Heart left ventricle (tissue), 16 donors: ENCODE measurements at places on chromosomes 12 and 14. TPM values are rescaled to one million over a fixed set of nuclear protein-coding genes. Genes with fewer than 3 reads are reported as not detected.
A peak's percentile ranks its signal among the peaks of the same experiment; 100 is the strongest.

The OR6C2 gene
- total RNA-seq: not detected

DNA sequence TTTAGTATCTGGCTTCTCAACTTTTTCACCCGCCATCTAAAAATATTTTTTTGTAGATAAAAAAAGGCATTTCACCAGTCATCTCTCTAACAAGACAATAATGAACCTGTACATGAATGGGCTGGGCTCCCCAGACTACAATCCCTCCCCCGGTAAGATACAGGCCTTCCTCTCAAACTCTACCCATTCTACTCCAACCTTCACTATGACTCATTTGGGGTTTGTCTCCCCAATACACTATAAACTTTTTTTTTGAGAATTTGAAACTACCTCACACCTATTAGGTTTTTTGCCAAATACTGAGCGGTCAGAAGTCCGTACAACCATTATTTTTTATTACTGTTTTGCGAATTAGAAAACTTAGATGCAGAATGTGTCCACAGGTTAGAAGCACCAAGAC is 784 bp downstream of the RPL6 start:
- DNase-seq: no peak

- no peak for DNase-seq
Observed at GRCh38 chr12:68224613-68225285, 861 bp downstream of the IL26 start.

The WSCD2 gene
- total RNA-seq: 0.27 TPM

DNA sequence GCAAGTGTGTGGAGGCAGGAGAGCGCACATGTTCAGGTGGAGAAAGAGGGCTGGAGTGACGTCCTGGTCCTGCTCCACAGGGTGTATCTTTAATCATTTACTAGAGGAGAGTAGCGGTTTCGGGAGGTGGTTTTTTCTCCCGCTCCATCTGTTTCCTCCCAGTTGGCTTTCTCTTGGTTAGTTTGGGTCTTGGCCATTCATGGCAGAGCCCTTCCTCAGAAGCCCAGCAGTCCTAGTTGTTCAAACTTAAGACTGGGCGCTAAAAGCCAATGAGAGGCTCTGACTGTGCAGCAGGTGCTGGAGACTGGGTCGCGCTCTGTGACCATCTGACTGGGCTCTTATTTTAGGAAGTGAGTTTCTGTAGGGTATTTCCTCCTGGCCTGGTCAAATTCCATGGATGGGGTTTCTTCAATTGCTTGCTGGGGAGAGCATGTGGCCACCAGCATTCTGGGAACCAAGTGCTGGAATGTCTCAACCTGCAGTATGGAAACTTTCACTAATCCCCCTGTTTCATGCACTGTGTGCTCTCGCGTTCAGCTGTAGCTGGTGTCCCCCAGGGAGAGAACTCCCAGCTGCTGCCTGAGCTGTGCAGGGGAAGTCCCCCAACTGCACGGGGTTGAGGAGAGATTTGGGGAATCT is 27.4 kb upstream of the TSPAN9 start:
- DNase-seq: peak; percentile 31

The PPP4R4 gene
- not detected for total RNA-seq

DNA sequence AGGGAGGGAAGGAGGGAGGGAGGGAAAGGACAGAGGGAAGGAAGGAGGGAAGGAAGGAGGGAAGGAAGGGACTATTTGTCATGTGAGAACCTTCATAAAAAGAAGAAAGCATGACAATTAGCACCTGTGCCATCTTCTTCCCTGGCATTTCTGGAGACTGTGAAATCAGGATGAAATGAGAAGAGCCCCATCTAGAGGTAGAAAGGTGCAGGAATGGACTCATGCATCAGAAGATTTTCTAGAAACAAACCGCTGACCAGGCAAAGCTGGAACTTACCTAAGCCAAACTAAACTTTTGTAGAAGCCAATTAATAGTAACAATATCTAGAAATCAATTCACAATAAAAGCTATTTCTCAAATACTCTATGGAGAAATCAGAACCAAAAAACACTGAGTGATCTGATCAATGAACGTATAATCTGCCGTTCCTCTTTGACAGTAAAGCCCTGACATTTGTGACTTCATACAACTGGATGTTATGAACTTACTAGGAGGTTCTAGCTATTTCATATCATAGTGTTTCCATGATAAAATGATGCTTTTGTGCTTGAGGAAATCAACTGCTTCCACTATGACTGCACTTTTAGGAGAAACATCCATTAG is 24.4 kb upstream of the CRACR2A start:
- DNase-seq: no peak

- DNase-seq: peak; percentile 45
Observed at GRCh38 chr12:4881266-4882064, 28.2 kb upstream of the KCNA1 start.

GRCh38 chr12:82937151-82937550 is 250.4 kb downstream of the TMTC2 start:
- DNase-seq: no peak

DNA sequence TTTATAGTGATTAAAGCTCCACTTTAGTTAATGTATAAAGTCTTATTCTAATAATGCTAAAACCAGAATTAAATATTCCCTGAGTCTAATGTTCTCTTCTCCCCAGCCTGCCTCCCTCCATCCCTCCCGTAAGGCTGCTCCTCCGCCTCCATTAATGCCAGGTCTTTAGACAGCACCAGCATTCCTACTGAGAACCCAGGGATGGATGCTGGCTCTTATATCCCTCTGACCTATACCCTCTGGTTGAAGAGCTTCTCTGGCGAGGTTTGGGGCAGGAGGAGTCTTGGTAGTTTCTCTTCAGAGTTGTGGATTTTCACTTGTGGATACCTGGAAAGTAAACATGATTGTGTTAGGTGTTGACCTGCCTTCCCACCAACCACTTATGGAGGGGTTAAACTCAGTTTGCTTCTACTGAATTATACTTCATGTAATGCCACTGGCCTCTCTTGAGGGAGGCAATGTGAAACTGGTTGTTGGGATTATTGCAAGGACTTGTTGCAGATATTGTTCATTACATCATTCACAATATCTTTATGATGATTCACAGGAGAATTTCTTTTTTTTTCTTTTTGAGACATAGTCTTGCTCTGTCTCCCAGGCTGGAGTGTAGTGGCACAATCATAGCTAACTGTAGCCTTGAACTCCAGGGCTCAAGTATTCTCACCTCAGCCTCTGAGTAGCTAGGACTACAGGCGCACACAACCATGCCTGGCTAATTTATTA is 11.1 kb upstream of the SMAGP start:
- no peak for DNase-seq

DNA sequence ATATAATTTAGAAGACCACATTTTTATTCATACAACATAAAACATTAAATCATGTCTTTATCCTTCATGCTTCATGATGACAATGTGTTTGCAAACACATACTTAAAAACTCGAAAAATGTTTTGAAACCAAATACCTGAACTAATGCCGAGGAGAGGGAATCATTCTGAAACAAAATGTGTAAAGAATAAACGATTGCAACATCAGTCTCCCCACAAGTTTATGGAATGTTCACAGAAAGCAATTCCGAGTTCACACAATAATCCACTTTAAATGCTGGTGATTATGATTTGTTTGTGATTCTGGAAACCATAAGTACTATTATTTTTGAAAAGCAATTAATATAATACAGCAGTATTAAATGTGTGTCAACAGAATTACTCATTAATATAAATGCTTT is 84.5 kb upstream of the PDZRN4 start:
- no peak for DNase-seq

GRCh38 chr12:130286041-130286440 is 51.6 kb upstream of the PIWIL1 start:
- DNase-seq: no peak

The UNC79 gene
- 0.50 TPM for total RNA-seq

GRCh38 chr14:43475757-43476156 is 1031.3 kb downstream of the FSCB start:
- DNase-seq: no peak

DNA sequence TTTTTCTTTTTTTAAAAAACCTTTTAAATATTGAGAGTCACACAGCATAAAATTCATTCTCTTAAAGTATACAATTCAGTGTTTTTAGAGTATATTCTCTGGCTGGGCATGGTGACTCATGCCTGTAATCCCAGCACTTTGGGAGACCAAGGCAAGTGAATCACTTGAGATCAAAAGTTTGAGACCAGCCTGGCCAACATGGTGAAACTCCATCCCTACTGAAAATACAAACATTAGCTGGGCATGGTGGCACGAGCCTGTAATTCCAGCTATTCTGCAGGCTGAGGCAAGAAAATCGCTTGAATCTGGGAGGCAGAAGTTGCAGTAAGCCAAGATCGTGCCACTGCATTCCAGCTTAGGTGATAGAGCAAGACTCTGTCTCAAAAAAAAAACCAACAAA is 68.4 kb upstream of the BCAT1 start:
- DNase-seq: no peak

The PMEL gene
- 1.2 TPM for total RNA-seq

The RND1 gene
- not detected for total RNA-seq

The CLEC2D gene
- total RNA-seq: 3.5 TPM

The ALX1 gene
- total RNA-seq: not detected

GRCh38 chr14:73613046-73613383 is 698 bp downstream of the ACOT6 start:
- no peak for DNase-seq

GRCh38 chr14:67856827-67857226 is 37.2 kb downstream of the RAD51B start:
- DNase-seq: no peak

The GPR137C gene
- total RNA-seq: 0.67 TPM

The UBE3B gene
- total RNA-seq: 50.6 TPM

GRCh38 chr12:117333331-117333881 is 28.0 kb downstream of the NOS1 start:
- DNase-seq: no peak

GRCh38 chr14:103329401-103330347 is 4.4 kb upstream of the EIF5 start:
- no peak for DNase-seq
